ENCODE measurements at places on chromosomes 2 and 18.

GRCh38 chr2:39394516-39394961 is 42.5 kb downstream of the MAP4K3 start:
- DNase-seq, result no peak

GRCh38 chr2:727071-727470 is 49.9 kb upstream of the TMEM18 start:
- no peak for DNase-seq

DNA sequence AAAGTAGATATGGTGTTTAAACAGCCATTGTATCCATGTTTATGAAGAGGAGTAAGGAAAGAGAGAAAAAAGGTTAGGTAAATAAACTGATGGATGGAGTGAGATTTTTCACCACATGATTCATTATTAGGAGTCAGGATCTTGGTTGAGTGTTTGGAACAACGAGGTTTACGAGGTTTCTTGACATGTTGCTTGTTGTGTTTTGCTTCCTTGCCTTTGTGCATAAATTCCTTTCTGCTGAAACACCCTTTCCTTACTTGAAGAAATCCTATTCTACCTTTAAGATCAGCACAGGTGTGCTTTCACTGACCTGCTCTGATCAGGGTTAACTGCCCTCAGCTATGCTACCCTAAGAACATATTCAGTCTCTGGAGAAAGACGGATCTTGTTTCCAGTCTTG is 66.6 kb downstream of the EFEMP1 start:
- DNase-seq, result no peak

GRCh38 chr2:197113275-197113711 is 186.8 kb upstream of the PGAP1 start:
- no peak for DNase-seq

- no peak for DNase-seq
Measured at GRCh38 chr2:237449193-237449881, 35.4 kb upstream of the COL6A3 start.

DNA sequence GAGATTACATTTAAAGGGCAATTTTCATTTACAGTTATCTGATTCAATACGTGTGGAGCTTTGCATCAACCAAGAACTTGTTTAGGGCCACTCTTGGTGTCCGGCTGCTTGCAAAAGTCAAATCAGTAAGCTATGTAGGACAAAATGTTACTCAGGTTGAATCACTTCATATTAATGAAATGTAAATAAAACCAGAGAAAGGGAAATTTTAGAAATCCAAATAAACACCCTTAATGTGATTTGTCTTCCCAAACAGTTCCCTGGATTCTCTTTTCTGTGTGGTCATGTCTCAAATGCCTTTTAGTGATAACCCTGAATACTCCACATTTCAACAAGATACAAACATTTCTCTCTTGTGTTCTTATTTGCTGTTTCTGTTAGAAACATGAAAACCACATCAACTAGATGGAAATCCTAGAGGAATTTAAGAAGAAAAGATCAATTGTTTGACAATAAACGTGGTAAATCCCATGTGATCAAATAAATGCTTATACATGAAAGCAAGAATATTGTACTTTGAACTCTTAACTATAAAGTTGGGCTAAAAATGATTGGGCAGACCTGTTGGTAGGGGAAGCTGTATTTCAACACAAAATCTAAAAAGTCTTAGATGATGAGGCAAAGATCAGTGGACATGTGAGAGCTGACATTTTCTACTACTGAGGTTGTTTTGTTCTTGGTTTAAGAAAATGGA is 101.3 kb downstream of the CDC42EP3 start:
- DNase-seq, result no peak

- DNase-seq, result peak; percentile 70
Measured at GRCh38 chr2:216584112-216584511, 49.1 kb upstream of the IGFBP2 start.

GRCh38 chr18:14074187-14074586 is 58.0 kb downstream of the ZNF519 start:
- no peak for DNase-seq

DNA sequence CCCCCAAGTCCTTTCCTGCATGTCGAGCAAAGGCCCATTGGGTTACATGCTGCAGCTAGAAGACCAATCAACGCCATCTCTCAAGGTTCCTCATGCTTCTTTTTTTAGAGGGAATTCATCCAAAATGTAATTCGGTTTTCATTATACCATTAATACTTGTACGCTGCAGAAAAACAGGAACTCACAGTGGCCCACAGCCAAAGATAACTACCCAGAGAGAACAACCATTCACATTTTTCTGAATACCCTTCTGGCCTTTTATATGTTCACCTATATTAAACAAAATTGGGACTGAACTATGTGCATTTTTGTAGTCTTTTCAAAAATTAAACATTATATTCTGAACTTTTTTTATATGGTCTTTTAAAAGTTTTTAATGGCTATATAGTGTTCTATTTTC is 25.8 kb downstream of the FARP2 start:
- DNase-seq, result no peak

- no peak for DNase-seq
Measured at GRCh38 chr2:162925595-162925994, 87.0 kb upstream of the KCNH7 start.

GRCh38 chr2:225400546-225401400 is 1.3 kb downstream of the NYAP2 start:
- DNase-seq, result no peak

Data from putamen (tissue), 1 donor.